Fibroblast of skin of scalp (primary cell): ENCODE measurements at places on chromosomes 4 and X.

DNA sequence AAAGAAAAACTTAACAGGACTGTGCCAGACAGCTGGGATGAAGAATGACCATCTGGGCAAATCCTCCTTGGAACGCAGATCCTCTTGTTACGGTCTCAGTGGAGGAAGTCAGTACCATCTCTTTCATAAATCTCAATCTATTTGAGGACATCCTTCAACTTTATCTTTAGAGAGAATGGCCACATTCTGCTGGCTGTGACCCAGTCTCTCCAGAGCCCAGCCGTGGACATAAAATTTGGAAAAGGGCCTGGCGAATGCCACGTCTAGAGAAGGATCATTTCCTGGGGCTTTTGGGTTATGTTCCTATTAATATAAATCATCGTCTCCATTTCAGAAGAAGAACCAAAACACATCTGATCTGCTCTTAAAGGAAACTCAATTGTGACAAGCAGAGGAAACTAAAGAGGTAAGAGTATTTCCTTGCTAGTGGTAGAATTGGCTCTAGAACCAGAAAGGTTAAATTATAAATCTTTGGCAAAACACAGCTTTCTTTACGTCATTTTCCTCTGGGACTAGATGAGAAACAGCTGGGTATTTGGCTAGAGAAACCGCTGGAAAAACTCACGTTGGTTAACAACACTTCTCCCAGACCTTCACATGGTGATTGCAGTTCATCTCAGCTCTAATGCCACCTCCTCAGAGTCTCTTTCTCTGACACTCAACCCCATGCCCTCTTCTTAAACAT, 164.7 kb downstream of the CHIC2 start:
- DNase-seq = peak; percentile 79

DNA sequence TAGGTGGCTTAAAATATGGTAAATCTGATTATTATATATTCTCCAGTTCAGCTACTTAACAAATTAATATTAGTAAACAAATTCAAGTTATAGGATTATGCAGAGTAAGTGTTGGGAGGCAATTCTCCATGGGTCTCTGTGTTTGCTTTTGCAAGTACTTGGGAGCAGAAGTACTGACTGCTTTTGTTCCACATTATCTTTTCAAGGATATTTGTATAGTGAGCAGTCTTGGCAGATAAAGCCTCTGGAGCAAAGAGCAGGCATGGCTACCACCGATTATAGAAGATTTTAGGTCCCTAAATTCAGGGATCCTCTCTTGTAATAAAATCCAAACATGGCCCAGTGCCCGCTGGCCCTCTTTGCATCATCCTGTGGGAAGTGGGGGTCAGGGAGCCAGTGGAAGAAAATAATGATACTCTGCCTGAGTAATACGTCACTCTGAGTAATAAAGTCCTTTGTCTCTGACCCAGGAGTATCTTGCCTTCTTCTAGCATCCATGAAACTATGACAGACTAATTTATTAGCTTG, 23.2 kb downstream of the NDNF start:
- DNase-seq = no peak

DNA sequence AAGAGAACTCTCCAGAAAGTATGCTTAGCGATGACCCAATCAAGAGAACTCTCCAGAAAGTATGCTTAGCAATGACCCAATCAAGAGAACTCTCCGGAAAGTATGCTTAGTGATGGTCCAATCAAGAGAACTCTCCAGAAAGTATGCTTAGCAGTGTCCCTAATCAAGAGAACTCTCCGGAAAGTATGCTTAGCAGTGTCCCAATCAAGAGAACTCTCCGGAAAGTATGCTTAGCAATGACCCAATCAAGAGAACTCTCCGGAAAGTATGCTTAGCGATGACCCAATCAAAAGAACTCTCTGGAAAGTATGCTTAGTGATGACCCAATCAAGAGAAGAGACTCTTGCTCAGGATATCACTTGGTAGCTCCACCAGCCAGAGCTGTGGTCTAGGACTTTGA, 92.5 kb downstream of the AFAP1 start:
- DNase-seq = peak; percentile 34

DNA sequence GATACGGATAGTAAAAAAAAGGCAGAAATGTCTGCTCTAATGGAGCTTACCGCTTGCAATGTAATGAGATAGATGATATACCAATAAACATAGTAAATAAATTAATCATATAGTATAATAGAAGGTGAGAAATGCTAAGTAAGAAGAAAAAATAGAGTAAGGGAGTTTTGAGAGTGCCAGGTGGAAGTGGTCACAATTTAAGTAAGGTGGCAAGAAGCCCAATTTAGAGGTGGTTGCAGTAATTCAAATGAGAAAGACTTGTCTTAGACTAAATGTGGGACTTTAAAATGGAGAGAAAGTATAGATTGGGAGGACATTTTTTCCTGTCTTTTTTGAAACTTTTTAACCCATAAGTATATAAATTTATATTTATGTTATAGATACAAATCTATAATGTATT, 26.0 kb downstream of the TBC1D19 start:
- DNase-seq = no peak

DNA sequence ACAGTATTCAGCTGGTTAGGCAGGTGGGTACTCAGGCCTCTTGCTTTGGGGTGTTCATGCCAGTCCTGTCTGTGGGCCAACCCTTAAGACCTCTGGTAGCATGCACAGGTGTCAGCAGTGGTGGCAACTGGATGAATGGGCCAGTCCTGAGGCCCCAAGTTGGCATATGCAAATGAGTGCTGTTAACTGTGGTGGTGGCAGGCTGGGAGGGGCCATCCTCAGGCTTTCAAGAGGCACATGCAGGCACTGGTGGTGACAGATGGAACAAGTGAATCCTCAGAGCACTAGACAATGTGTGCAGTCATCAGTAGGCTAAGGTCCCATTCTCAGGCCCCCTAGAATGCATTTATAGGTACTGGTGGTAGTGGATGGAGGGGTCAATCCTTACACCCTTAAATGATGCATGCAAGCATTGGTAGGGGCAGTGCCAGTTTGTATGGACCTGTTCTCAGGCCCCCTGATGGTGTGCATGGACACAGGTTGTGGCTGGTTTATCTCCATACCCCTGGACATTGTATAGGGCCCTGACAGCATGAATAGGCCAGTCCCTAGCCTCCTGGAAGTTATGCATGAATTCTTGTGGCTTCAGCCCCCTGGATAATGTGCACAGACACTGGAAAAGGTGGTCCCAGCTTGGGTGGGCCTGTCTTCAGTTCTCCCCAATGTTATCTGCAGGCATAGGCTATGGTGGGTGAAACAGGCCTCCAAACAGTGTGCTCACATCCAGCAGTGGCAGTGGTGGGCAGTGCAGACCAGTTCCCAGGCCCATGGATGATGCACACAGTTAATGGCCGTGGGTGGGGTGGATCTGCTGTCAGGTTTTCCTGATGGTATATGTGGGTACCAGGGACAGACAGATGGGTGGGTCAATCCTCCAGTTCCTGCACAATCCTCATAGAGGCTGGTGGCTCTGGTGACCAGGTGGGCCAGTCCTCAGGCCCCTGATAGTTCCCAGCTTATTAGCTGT, 24.7 kb downstream of the TECRL start:
- no peak for DNase-seq

DNA sequence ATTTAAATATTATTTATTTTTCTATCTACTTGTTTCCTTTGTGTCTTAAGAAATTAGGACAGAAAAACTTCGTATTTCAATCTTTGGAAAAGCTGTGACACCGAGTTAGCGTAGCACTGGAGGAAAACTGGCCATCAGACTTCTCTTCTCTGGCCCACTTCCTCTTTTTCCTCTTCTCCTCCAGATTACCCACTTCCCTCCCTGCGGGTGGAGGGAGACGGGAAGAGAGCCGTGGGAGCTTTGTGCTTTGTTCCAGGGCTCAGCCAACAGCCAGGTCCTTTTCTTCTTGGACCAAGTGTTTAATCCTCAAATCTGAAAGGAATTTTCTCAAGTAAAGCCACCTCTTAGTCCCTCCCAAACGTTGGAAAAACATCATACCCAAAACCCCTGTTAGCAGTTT, 29.7 kb downstream of the OFD1 start:
- DNase-seq = no peak

DNA sequence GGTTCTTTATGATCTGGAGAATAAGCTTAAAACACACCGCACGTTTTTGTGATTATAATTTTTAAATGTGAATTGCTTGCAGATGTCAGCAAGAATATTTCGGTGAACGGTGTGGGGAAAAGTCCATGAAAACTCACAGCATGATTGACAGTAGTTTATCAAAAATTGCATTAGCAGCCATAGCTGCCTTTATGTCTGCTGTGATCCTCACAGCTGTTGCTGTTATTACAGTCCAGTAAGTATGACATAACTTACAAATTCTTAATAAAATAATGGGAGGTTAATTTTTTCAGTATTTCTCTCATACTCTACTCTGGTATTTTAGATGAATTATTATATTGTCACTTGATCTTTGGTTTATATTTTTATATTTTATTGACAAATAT, 5.4 kb downstream of the AREG start:
- DNase-seq = no peak

GRCh38 chrX:154724993-154725756, 25.7 kb downstream of the GAB3 start:
- no peak for DNase-seq

DNA sequence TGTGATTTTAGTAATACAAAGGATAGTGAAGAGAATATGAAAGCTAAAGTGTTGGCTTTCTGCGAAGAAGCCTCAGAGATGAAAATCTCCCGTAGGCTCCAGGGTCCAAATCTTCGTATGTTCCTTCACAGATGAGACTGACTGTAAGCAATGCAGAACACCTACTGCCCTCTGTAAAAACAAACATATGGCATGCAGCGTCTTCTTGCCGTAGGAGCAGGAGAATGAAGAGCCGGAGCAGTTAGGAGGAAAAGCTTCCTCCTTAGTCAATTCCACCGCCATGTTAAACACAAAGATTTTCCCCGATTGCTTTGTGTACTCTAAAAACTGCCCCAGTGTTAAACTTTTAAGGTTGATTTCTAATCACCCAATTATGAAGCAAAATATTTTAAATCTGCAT, 22.5 kb downstream of the RWDD4 start:
- no peak for DNase-seq

GRCh38 chr4:174996079-174996478, 77.9 kb downstream of the ADAM29 start:
- DNase-seq = no peak

DNA sequence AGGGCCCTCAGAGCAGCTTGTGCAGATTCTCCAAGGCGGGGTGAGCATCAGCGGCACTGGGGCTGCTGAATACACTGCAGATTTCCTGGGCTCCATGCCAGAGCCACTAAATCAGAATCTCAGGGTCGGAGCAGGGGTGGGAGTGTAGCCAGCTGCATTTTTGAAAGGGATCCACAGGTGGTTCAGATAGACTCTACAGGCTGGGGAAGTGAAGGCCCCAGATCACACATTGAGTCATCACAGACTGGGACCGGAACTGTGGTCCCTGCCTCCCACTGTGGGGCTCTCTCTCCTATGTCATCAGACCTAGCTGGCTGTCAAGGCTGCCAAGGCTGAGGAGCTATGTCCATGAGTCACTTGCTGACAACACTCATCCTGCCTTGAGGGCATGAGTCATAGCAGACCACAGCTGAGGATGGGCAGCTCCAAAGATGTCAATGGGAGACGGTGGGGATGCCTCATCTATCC, 162.3 kb upstream of the MAMLD1 start:
- peak; percentile 98 for DNase-seq

DNA sequence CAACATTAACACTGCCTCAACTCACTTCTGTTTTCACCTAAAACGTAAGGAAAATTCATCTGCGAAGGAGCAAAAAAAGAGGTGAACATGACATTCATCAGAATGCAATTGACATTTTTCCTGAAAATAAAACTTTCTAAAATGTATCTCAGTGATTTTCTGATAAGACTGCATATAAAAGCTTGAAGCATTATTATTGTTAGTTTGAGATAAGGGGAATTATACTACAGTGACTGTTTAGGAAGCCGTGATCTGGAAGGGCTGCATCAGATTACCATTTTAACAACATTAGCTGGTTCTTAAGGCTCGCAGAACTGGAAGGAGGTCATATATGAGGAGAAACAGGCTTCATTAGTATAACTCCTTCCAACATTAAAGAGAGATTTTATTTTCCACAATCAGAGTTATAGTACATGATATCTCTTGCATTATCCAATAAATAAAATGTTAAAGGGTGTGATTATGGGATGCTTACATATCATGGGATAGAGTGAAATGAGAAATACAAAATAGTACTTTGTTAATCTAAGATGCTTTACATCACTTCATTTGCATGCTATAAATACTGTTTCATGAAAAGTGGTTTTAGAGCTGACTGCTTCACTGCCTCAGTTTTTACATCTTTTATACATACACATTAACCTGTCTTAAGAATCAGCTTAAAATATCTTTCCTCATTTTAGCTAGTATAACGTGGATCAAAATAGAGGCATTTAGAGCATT, 1820.1 kb upstream of the TENM3 start:
- DNase-seq = no peak

DNA sequence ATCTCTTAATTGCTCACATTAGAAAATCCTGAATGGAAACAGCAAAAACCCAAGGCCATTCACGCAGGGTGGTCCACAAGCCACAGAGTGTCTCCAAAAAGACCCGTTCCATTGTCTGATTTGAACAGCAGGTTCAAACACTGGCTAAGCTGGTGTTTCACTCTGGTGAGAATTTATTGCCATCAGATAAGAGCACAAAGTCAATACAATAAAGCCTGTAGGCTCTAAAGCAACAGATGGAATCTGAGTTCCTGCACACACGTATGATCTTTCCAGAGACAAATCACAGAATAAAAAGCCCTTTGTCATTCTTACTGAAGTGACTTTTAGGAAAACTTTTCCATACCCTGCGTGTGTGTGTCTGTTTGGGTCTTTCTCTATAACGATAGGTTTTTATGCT, 5.1 kb upstream of the SFRP2 start:
- no peak for DNase-seq
